ENCODE measurements at places on chromosomes 12 and 14.
A peak's percentile ranks its signal among the peaks of the same experiment; 100 is the strongest.

GRCh38 chr12:116502141-116502725 lies 56.9 kb upstream of the MAP1LC3B2 start:
- no peak for DNase-seq

DNA sequence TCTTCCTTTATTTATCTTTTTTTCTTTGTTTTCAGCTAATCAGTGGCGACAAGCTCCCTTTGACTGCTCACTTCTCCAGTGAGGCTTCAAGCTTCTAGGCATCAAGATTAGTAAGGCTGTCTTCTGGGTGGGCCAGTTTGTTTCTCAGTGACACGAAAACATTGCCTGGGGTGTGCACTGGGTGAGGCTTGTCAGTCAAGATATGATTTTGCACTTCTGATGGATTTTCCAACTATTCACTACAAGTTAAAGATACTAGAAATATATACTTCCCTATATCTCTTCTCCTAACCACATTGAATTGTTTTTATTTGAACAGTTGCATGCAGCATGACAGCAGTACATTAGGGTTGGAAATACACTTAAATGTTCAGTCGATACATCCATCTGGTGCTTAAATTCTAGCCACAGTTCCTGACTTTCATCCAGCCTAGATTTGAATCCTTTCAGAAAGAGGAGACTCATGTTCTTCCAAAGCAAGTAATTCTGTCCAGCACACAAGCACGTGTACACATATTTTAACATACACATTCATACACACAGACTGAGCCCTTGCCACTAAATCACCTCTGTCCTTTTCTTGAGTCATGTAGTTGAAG lies 275.6 kb upstream of the NOVA1 start:
- DNase-seq: no peak

- no peak for DNase-seq
These were observed 38.5 kb upstream of the SFSWAP start for GRCh38 chr12:131672311-131672940.

DNA sequence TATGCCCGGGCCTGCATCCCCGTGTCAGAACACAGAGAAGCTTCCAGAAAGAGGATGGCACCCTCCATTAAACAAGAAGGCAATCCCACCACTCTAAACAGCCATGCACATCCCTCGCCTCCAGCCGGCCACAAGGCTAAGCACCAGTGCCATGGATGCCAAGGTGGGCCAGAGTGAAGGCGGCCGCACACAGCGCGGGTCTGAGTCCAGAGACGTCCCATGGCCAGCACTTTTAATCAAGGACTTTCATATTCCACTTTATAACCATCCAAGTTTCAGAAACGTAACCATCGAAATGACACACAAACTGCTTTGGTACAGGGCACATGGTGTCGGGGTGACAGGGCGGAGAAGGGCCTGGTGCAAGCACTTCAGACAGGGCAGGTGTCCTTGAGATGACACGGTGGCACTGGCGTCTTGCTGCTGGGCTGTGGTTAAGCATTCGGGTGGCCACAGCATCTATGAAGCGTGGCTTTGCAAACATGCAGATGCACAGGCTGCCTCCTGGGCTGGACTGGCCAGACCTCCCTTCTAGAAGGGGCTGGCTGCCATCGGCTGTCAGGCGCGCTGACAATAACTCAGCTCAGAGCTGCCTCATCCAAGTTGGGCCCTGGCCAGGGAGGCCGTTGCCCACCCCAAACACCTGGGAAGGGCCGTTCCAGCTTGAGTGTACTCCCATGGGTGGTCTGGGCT lies 117.2 kb downstream of the RFLNA start:
- no peak for DNase-seq

GRCh38 chr12:102322254-102322653 lies 124.6 kb upstream of the PMCH start:
- DNase-seq: no peak

DNA sequence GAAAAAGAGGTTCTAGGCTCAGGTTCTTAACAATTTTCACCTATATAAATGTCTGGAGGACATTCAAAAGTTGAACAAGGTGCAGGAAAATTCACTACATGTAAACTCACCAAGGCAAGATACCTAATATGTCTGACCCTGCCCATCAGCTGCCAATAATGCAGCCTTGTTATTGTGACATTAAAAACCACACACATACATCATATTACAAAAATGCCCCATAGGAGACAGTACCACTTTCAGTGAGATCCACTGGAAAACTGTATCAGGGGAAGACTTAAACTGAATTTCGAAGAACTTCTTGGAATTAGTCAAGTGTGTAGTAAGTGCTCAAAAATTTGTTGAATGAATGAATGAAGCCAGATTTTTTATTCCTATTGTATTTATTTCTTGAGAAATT lies 83.1 kb downstream of the KICS2 start:
- DNase-seq: no peak

GRCh38 chr12:52295663-52296062 lies 4.3 kb upstream of the KRT81 start:
- DNase-seq: no peak

DNA sequence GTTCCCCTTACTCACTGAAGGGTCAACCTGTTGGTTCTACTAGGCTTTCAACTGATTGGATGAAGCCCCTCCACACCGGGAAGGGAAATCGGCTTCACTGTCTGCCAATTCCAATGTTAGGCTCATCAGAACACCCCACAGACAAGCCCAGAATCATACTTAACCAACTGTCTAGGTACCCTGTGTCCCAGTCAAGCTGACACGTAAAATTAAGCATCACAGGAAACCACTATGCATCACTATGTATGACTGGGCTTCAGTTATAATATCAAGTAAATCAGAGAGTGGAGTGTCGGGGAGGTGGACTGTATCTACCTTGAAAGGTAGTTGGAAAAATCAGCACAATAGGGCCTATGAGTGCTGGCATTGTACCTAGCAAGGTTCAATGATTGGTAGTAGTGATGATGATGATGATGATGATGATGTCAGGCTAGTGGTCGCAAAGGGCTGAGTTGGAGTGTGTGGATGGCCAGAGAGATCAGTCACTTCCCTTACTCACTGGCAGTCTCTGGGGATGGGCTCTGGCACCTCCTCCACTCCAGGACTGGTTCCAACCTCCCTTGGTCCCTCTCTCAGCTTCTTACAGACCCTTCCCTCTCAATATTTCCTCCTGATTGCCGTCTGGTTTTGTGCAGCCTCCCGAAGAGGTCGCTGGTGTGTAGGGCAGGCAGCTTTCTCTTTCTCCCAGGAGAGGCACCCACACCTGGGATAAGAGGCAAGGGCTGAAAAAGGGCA lies 3.3 kb upstream of the ATG101 start:
- DNase-seq: no peak

GRCh38 chr14:91372671-91373495 lies 44.7 kb downstream of the CCDC88C start:
- DNase-seq: peak; percentile 68

DNA sequence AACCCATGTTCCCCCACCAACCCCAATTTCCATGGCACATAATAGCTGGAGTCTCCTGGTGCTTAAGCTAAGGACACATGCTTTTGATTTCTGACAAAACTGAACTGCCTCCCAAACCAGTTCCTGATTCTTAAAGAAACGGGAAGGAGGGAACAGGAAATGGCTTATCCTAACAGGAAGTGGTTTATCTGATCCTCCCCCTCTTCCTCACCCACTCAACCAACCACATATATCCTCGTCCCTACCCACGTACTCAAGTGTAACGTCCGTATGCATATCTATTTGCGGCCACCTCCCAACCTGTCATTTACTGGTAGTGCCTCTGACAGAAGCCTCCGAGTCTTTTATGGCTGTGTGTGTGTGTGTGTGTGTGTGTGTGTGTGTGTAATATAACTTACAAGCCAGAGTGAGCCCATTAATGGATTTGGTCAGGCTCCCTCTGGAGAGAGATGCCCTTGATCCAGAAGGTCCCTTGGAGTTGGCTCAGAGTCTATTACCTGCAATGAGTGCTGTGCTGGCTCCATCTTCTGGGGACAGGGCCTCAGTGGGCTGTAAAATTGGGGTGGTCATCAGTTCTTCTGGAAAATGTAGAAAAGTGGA lies 7.7 kb downstream of the DAZAP2 start:
- DNase-seq: peak; percentile 49

DNA sequence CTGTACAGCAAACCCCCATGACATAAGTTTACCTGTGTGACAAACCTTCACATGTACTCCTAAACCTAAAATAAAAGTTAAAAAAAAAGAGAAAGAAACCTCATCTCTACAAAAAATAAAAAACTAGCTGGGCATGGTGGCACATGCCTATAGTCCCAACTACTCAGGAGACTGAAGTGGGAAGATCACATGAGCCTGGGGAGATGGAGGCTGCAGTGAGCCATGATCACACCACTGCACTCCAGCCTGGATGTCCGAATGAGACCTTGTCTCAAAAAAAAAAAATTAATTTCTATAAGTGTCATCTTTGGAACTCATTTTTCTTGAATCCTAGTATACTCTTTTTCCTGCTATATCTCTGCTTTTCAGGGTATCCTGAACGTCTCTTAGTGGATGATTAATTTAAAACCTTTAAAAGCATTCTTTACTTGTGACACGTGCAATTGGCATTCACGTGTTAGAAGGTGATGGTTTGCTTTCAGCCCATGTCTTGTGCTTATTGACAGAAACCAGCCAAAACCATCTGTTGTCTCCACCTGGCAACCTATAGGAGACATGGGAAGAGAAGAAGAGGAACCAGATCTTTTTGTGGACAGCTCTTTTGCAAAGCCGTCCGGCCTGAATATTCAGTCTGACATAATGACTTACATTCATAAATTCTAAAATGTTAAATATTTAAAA lies 30.6 kb upstream of the PPFIBP1 start:
- DNase-seq: no peak

GRCh38 chr14:55921511-55921910 lies 196.7 kb upstream of the PELI2 start:
- DNase-seq: no peak

GRCh38 chr12:75725521-75726111 lies 214.2 kb upstream of the KRR1 start:
- no peak for DNase-seq

DNA sequence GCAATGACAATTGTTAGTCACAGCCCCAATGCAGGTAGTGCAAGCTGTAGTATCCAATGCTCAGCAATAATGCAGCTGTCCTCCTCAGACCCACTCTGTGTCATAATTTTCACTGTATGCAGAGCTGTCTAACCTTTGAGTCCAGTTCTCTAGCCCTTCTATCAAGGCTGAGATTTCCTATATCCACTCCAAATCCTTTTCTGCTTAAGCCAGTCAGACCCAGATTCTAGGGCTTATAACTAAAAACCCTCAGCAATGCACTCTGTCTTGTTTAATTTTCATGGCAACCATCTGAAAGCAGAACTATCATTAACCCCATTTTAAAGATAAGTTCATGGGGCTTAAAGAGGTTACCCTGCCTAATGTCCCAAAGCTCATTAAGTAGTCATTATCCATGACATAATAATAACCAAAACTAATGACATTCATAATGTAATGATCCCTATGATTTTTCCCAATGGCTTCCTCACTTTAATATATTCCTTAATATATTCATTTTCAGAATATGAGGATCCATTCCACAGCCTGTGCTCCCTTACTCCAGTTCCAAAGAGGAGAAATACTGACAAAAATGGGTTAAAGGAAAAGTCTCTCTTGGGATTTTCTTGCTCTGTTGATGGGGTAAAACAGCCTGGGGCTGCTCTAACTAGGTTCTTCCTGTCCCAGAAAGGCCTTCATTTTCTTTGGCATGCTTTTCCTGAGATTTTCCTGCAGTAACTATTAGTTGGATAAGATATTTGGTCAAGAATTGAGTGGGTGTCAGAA lies 29.5 kb downstream of the TXNDC16 start:
- DNase-seq: no peak

DNA sequence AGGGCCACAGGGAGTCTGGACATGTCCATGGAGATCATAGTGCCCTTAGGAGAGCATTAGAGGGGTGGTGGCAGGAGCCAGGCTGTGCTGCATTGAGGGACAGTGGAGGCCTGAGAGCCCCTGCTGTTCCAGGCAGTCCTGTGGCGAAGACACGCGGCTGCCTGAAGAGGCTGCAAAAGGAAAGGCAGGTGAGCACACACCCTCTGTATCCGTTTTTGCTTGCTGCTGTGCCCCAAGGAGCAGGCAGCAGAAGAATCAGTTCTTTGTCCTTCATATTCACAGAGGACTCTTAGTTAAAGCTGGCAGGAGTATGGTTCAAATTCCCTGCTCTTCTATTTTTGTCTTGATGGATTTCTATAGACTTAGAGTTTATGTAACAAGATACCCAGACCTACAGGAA lies 4.5 kb downstream of the SLC35E3 start:
- DNase-seq: no peak

GRCh38 chr12:14911131-14911530 lies 25.5 kb upstream of the MGP start:
- DNase-seq: no peak

- DNase-seq: no peak
These were observed 3.6 kb downstream of the CLEC7A start for GRCh38 chr12:10126413-10126812.

- DNase-seq: no peak
These were observed 446 bp upstream of the ZNF641 start for GRCh38 chr12:48351022-48351708.

DNA sequence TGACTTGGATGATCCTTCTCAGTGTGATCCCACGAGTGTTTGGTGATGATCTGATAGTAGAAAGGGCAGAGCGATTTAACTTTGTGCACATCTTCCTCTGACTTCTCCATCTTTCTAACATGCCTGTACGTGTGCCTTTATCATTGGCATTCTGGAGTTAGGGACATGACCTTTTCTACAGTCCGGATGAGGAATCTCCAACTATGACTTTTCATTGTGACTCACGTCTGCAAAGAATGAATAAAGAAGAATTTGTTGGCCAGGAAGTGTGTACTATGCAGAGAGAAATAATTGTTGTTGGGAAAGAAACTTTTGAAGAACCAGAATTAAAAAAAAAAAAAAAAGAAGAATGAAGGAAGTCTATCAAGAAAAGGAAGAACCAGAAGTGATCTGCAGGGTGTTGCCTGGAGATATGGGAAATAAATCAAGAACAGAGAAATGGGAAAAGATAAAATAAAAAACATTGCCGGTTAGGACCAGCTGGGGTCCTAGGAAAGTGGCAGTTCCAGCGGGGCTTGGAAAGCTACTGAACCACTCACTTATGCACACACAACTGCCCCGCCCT lies 25.3 kb downstream of the PPFIBP1 start:
- DNase-seq: no peak

DNA sequence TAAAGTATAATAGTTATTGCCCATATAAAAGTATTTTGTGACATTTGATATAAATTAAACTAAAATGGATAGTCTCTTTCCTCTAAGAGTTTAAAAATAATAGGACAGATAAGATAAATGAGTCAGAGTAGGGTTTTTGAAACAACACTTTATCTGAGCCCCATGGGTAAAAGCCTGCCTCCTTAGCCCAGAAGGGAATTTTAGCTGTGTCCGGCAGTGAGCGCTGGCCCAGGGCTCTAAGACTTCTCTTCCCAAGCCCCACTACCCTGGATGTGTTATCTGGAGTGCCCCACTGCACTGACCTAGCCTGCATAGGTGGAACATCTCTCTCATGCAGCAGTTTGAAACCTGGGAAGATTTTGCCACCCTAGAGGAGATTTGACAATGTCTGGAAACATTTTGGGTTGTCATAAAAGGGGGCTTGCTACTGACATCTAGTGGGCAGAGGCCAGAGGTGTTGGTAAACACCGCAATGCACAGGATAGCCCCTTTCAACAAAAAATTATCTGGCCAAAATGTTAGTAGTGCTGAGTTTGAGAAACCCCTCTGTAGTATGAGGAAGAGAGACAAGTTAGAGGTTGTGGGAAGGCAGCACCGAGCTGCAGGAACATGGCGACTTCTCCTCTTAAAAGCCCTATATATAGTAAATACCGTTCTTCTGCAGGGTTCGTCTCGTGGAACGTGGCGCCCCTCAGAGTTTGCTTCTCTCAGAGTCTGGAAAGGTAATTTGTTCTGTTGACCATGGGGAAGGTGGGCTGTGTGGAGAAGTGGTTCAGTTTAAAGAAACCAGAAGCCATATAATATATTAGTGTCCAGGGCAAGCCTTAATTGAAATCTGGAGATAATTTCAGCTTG lies 29.3 kb upstream of the ATF1 start:
- DNase-seq: peak; percentile 5

All from CD4-positive, alpha-beta T cell treated with Interleukin-6 for 4 hours (primary cell).